Hippocampal formation (tissue), 2 donors: ENCODE measurements at places on chromosomes 6 and 20.

GRCh38 chr6:136521427-136521826 is 28.8 kb downstream of the MAP7 start:
- DNase-seq = no peak

GRCh38 chr20:40641202-40641601 is 47.8 kb downstream of the MAFB start:
- no peak for DNase-seq

DNA sequence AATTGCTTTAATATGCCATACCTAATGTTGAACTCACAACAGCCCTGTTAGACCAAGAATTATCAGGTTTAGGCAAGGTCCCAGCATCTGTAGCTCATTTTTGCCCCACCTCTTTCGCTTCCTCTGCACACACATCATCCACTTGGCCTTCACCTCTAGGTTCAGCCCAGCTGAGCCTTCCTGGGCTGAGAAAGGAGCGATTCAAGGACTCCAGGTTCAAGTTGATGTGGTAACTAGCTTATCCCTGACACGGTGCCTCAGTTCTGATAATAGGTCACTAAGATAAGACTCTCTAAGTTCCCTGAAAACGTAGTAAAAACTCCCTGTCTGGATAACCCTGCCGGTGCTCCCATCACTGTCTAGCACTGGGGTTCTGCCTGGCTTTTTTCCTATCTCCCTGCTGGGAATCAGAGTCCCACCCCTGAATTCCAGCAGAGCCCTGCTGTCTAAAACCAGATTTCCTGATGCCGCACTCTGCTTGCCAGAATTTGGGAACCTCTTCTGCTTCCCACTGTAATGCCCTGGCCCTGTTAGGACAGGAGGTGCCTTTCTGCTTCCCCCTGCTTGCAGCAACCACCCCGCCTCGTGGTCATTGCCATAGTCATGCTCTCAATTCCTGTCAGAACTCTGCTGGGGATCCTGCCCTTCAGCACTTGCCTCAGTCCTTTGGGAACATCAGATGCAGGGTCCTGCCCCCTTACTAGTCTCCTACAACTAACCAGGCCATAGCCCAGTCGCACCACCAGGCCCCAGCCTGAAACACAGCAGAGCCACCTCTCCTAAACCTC is 47.6 kb downstream of the ALDH8A1 start:
- no peak for DNase-seq

- DNase-seq = no peak
Observed at GRCh38 chr20:50798650-50799049, 3.8 kb downstream of the BCAS4 start.

GRCh38 chr6:147712841-147713240 is 204.4 kb downstream of the SAMD5 start:
- DNase-seq = no peak

DNA sequence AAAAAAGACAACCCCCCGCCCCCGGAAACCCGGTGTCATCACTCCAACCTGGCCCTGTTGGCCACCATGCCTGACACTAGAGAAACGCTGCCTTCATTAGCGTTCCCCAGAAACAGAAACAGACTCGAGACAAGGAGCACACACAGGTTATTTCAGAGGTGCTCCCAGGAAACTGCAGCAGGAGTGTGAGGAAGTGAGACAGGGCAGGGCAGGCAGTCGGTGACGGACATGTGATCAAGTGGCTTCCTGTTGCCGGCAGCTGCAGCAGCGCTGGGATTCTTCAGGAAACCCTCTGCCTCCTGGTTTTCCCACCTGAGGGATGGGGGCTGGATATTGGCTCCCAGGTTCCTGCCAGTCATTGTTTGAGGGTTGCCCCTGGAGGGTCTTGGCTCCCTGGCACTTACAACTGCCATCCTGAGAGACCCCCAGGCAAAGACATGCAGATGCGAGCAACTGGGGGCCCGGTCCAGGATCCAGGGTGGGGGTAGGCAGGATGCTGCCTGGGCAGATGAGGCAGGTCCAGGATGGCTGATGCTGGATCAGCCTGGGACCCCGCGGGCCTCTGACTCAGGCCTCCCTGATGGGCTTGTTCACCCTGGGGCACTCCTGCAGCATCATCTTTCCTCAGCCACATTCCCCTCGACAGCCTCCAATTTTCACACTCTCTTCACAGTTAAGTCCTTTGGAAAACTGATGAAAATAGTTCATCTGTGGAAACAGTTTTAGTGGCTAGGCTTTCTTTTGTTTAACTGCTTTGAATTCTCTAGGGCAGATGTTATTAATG is 150.7 kb upstream of the SYNDIG1 start:
- no peak for DNase-seq

GRCh38 chr20:19816386-19816785 is 58.3 kb downstream of the RIN2 start:
- DNase-seq = no peak

DNA sequence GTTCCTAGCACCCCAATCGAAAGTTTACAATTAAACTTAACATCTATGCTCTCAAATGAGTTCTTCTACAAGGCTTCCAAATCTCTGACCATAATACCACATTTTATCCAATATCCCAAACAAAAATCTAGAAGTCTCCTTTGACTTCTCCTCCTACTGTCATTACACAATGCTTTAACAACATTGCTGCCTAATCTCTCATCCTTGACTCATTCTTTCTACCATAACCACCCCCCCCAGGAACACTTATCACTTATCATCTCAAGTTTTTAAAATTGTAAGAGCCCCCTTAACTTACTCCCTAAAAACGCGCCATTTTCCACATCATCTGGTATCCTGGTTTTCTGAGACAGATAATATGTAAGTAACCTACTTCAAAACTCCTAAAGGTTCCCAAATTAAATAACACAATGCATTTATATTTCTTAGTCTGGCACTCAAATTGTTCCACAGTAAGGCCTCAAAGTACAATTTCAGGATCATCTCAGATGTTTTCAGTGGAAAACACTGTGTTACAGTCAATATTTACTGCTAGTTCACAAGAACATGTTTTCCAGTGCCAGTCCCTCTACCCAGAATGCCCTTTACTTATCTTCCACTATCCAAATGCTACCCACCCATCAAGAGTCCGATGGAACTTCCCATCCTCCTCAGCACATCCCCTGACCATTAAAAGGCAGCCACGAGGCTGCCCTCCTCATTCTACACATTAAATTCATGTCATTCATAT is 308.2 kb upstream of the THEMIS start:
- DNase-seq = no peak

GRCh38 chr6:87029711-87030314 is 65.1 kb downstream of the CGA start:
- no peak for DNase-seq

GRCh38 chr6:1622220-1622850 is 12.6 kb downstream of the FOXC1 start:
- no peak for DNase-seq

- no peak for DNase-seq
Observed at GRCh38 chr6:41922154-41922553, 855 bp downstream of the BYSL start.

- DNase-seq = no peak
Observed at GRCh38 chr6:42354702-42355101, 97.0 kb downstream of the TRERF1 start.

DNA sequence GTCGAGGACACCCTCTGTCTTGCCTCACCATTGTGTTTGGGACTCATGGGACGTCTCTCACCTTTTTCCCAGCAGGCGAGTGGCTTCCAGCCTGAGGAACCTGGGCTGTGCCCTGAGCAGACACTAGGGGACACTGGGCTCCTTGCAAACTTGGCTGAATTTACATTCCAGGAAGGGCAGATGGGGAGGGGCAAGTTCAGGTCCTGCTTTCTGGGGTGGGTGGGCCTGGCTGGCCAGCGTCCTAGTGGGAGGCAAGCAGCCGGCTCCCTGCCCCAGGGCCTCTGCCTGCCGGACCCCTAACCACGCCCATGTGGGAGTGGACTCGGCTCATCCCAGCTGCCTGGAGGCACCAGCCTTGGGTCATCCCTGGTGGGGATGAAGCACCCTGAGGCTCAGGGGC is 48.2 kb upstream of the MLN start:
- DNase-seq = no peak

DNA sequence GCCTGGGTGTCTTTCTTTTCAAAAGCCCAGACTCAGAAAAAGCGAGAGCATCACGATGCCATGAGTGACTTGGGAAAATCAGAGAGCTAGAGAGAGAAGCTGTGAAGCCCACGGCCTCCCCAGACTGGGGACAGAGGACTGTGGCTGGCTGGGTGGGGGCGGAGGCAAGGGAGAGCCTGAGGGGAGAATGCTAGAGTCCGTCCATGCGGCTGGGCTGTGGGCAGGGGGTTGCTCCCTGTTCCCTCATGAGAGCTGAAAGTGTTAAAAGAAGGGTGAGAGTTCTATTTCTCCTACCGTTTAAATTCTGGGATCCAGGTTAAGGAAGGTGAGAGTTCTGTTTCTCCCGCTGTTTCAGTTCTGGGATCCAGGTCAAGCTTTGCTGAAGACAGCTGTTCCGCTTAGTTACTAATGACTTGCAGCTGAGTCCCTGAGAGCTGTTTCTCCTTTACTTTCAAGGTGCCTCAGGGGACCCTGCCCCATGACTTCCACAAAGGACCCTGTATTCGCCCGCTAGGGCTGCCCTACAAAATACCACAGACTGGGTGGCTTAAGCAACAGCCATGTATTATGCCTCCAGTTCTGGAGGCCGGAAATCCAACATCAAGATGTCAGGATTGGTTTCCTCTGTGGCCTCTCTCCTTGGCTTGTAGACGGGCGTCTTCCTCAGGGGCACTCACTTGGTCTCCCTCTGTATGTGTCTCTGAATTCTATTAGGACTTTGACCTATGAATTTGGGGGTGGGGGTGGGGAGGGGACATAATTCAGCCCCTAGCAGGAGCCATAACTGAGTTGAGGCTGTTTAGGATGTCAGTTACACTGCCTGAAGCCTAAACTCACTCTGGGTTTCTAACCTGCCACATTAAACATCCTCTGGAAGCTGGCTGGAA is 127.0 kb downstream of the PXDC1 start:
- no peak for DNase-seq

- no peak for DNase-seq
Observed at GRCh38 chr20:47487175-47487917, 14.3 kb upstream of the NCOA3 start.

- DNase-seq = no peak
Observed at GRCh38 chr6:37019065-37019450, 13.6 kb downstream of the FGD2 start.

- DNase-seq = no peak
Observed at GRCh38 chr6:22942403-22942802, 373.0 kb downstream of the HDGFL1 start.

DNA sequence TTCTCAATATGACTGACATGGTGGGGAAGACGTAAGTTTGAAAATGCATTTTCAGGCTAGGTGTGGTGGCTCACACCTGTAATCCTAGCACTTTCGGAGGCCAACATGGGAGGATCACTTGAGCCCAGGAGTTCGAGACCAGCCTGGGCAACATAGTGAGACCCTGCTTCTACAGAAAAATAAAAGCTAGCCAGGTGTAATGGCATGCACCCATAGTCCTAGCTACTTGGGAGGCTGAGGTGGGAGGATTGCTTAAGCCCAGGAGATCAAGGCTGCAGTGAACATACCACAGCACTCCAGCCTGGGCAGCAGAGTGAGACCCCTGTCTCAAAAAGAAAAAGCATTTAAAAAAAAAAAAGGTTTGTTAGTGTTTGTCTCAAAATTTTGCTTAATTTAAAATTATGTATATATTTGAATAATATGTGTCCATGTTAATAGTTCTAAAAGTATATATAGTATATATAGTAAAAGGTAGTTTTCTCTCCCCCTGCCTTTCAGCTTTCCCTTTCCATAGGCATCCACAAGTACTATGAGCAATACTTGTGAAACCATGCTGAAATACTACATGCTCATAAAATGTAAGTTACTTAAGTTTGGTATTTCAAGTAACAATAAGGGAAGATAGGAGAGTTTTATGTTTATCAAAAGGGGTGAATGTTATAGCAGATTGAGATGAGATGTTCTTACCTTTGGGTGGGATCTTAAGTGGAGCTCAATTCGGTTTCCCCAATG is 15.1 kb downstream of the PTPRA start:
- no peak for DNase-seq

- DNase-seq = no peak
Observed at GRCh38 chr6:144769142-144769541, 484.0 kb downstream of the UTRN start.

GRCh38 chr20:36177716-36178115 is 23.2 kb downstream of the EPB41L1 start:
- no peak for DNase-seq

DNA sequence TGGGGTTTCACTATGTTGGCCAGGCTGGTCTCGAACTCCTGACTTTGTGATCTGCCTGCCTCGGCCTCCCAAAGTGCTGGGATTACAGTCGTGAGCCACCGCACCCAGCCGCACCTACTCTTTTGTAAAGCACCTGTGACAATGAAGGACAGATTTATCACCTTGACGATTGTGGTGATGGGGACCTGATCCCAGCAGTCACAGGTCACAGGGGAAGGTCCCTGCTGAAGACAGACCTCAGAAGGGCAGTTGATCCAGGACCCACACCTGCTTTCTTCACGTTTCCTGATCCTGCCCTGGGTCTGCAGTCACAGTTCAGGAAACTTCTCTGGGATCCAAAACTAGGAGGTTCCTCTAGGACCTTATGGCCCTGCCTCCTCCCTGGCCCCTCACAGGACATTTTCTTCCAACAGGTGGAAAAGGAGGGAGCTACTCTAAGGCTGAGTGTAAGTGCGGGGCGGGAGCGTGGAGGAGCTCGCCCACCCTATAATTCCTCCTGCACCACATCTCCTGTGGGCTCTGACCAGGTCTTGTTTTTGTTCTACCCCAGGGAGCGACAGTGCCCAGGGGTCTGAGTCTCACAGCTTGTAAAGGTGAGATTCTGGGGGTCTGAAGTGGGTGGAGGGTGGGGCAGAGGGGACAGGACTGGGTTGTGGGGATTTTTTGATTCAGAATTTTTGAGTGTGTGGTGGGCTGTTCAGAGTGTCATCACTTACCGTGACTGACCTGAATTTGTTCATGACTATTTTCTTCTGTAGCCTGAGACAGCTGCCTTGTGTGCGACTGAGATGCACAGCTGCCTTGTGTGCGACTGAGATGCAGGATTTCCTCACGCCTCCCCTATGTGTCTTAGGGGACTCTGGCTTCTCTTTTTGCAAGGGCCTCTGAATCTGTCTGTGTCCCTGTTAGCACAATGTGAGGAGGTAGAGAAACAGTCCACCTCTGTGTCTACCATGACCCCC is 3.0 kb downstream of the HLA-E start:
- no peak for DNase-seq

- DNase-seq = no peak
Observed at GRCh38 chr20:35568645-35569044, 26.8 kb downstream of the ERGIC3 start.

- no peak for DNase-seq
Observed at GRCh38 chr20:35199740-35200139, 26.8 kb upstream of the MMP24 start.

GRCh38 chr20:25865715-25866656 is 169.3 kb upstream of the ZNF337 start:
- DNase-seq = peak; percentile 76

DNA sequence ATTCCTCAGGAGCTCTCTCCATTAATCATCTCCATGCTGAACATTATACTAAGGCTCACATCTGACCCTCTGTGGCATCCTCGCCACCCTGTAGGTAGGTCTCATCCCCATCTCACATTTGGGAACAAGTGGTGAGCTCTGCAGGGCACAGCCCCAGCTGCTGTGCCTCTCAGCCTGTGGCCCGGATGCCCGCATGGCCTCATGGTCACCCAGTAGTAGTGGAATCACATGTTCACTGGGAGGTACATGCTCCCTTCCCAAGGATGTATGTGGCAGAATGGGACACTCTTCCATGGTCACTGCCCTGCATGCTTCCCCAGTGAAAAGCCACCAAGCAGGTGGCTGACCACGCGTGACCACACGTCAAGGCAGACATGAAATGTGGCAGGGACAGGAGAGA is 26.3 kb upstream of the APMAP start:
- no peak for DNase-seq
